ENCODE measurements at places on chromosomes 5 and 9.

- DNase-seq, result no peak
These were observed 277.8 kb downstream of the SLCO4C1 start for GRCh38 chr5:102018279-102018678.

DNA sequence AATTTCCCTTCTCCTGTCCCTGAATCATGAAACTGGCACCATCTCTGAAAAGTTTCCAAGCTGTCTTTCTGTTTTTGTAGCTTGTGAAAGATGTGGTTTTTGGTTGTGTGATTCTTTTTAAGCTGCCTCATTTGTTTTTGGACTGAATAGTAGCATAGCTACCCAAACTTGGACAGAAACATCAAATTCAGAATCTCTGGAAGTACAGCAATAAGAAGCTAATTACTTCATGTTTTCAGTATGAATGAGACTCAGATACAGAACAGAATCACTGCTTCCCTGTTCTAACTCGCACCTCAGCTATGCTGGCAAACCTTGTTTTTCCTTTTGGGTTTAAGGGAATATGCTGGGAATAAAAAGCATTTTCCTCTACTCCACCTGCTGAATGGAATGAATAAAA, 101.0 kb downstream of the FGF1 start:
- DNase-seq, result no peak

- DNase-seq, result peak; percentile 46
These were observed 38.6 kb upstream of the GARNL3 start for GRCh38 chr9:127225801-127226625.

DNA sequence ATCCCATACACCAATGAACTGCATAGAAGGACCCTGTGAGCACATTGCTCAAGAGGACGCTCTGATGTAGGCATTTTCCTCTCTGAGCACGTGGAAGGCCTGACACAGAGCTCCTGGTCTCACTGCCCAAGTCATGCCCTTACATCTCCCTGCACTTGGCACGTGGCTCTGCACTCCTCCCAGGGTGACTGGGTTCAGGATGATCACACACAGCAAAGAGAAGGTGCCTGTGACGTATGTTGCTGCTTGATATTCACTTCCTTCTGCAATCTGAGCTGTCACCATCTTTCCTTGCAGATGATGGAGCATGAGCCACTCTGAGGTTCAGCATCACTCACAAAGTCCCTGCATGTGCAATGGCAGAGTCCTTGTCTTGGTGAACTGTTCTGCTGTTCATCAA, 125.2 kb downstream of the FSTL4 start:
- DNase-seq, result no peak

DNA sequence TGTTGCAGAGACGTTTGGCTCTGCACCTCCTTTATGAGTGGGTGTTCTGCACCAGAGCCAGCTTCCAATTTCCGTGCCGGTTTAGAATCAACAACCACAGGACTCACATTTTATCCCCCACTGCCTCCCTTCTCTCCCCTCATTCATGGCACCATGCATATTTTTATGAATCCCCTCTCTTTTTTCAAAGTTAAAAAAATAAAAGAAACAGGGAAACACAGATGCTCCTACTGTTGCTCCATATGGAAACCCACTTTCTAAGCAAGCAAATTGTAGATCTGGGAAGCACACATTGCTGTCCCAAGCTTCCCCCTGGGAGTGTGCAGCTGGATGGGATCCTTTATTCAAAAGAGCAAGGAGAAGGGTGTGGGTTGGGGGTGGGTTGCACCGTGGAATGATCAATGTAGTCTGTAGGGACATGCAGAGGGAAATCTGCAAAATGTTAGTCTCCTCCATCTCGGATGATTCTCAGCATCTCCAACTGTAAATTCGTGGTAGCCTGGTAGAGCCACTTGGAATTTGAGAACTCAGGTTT, 410.0 kb upstream of the ADAMTSL1 start:
- DNase-seq, result no peak

DNA sequence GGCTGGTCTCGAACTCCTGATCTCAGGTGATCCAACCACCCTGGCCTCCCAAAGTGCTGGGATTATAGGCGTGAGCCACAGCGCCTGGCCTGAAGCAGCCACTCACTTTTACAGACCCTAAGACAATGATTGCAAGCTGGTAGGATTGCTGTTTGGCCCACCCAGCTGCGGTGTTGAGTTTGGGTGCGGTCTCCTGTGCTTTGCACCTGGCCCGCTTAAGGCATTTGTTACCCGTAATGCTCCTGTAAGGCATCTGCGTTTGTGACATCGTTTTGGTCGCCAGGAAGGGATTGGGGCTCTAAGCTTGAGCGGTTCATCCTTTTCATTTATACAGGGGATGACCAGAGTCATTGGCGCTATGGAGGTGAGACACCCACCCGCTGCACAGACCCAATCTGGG, 1.5 kb downstream of the CA9 start:
- DNase-seq, result no peak

DNA sequence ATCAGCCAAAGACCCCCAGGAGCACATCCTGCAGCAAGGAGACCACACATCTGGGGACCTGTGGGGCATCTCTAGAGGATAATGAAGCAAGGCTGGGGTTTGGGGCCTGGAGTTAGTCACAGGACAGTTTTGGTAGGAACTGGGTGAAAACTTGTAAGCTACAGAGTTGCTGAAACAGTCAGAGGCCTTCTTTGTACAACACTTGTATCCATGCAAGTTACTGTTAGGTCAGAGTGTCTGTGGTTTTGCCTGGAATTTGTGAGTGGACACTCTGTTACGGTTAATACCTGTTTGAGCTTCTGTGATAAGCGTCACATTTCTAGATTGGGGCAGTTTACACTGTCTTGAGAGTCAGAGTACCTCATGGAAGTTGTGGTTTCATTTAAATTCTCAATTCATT, 22.6 kb upstream of the ASPN start:
- no peak for DNase-seq

DNA sequence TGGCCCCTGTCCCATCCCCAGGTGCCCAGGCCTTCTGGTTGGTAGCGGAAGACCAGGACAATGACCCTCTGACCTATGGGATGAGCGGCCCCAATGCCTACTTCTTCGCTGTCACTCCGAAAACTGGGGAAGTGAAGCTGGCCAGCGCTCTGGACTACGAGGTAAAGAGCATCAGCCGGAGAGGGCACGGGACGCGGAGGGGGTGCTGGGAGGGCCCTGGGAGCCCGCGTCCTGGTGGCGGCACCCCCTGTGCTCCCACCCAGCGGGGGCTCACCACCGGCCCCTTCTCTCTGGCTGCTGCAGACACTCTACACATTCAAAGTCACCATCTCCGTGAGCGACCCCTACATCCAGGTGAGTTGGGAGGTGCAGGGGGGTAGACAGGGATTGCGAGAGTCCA, 19.5 kb downstream of the CDHR2 start:
- DNase-seq, result no peak

GRCh38 chr5:71651579-71651978, 64.4 kb downstream of the MCCC2 start:
- no peak for DNase-seq

DNA sequence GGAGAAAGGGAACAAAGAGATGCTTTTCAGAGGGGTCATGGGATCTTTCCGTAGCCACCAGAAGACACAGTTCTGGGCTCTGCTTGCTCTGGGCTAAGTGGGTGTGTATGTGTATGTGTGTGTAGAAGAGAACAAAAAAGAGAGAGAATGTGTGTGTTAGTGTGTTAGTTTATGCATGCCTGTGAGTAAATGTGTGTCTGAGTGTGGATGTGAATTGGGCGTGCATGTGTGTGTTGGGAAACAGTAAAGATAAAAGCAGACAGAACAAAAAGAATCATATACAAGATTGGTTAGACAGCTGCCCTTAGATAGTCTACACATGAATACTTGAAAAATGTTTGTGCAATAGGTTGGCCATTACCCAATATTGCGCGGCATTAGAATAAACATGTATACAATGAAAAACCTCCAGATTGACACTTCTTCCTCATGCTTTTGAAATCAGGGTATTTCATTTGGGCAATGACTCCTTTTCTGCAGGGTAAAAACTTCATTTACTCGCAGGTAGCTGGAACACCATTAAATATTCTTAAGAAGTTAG, 36.5 kb upstream of the HSPA9 start:
- peak; percentile 70 for DNase-seq

- peak; percentile 43 for DNase-seq
These were observed 30.9 kb upstream of the SEMA6A start for GRCh38 chr5:116605310-116606070.

- DNase-seq, result no peak
These were observed 60.2 kb upstream of the NFIL3 start for GRCh38 chr9:91483835-91484234.

DNA sequence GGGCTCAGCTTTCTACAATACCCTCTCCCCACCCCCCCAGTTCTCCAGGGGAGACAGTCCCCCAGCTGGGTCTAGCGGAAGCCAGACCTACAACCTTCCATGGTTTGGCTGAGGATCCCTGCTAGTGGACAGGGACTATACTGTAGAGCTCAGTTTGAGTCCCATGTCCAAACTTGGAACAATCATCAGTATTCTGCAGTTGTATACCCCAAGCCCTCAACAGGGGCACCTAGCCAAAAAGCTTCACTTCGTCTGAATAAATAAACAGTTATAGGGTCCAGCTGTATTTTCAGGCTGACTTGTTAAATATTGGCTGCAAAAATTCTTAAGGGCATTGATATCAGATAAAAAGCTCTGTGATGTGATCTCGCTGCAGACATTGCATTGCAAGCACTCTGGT, 15.4 kb upstream of the C9 start:
- peak; percentile 48 for DNase-seq

DNA sequence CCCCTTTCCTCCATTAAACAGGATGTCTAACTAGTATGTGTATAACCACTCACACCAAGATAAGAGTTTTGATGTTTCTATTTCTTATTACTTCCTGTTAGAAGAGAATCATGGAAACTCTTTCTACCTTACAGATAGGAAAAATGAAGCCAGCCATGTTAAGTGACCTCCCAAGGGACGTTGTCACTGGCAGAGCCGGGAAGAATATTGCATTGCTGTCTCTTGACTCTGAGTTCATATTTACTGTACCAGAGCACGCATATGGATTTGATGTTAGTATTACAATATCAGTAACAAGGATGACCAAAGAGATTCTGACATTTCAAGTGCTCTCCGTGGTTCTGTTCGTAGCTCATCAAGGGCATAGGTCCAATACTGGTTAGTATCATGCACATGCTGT, 12.5 kb upstream of the C5orf63 start:
- no peak for DNase-seq

- DNase-seq, result no peak
These were observed 146.5 kb downstream of the FANCC start for GRCh38 chr9:95171001-95171400.

- DNase-seq, result no peak
These were observed 319.5 kb upstream of the ACTBL2 start for GRCh38 chr5:57802131-57802530.

Data from pons (tissue), 1 donor.